ENCODE measurements at places on chromosomes 5 and 9.

DNA sequence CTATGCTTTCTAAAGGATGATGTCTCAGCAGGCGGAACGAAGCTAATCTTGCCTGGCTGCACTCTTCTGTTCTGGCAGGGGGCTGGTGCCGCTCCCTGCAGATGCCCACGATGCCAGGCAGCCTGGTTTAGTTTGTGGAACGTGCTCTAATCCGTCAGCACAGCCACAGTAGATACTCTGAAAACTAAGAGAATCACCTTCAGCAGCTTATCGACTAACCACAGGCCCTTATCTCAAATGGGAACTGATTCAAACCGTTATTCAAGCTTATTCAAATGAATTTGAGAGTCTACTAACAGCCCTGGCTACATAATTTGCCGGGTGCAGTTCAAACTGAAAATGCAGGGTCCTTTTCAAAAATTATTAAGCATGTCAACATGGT is 246.6 kb upstream of the ANKRD55 start:
- DNase-seq, result no peak

DNA sequence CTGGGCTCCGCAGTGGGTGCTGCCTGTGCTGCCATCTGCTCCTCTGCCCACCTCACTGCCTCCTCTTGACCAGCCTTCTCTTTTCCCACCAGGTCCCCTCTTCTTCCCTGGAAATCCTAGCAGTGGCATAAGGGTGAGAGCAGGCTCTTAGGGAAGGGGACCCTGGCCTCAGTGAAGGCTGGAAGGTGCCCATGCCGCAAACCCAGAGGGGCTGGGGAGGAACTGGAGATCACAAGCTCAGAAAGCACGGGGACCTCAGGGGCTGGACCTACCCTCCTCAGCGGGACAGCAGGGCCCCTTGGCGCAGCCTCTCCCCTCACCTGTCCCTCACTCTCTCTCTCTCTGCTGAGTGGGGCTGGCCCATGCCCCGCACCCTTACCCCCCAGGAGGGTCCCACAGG is 144.4 kb upstream of the IRX2 start:
- no peak for DNase-seq

GRCh38 chr9:132994410-132995120 is 16.1 kb downstream of the GFI1B start:
- DNase-seq, result peak; percentile 20

DNA sequence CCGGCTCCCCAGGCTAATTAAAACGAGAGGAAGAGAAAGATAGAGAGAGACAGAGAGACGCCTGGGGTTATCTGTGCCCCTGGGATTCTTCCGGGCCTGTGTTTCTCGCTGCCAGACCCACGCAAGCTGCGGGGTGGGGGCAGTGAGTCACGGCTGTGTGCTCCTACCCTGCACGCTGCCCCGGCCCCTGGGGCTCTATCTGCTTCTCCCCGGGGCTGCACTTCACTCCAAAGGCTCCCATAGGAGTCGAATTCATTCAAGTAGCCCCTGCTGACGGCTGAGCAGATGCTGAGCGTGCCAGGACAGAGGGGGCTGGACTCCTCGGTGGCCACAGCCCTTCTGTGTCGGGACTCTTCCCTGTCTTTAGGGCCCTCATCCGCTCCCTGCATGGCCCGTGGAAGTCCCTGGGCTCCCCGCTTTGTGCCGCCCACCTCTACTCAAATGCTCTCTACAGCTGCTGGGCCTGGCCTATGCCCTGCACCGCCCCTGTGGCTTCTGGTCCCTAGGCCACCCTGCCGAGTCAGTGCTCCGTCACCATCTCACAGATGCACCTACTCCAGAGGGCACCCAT is 22.8 kb downstream of the SARDH start:
- DNase-seq, result peak; percentile 54

GRCh38 chr5:146219243-146219642 is 15.8 kb downstream of the RBM27 start:
- no peak for DNase-seq

DNA sequence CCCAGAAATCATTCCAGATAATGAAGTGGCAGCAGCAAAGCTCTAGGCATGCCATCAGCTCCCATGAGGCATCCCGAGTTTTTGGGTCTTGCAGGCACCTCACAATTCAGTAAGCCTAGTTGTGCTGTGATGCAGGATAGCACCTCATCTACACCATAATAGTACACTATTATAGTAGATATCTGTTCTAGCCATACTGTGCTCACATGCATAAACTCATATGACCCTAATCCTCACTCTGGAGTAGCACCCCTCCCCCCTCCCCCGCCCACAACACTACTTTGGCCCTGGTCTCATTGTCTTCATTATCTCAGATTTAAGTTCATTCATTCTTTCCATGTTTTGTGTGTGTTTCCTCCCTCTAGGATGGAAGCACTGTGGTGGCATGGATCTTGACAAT is 102.5 kb upstream of the PITX1 start:
- DNase-seq, result no peak

GRCh38 chr5:156121234-156121633 is 205.7 kb upstream of the SGCD start:
- DNase-seq, result peak; percentile 41

DNA sequence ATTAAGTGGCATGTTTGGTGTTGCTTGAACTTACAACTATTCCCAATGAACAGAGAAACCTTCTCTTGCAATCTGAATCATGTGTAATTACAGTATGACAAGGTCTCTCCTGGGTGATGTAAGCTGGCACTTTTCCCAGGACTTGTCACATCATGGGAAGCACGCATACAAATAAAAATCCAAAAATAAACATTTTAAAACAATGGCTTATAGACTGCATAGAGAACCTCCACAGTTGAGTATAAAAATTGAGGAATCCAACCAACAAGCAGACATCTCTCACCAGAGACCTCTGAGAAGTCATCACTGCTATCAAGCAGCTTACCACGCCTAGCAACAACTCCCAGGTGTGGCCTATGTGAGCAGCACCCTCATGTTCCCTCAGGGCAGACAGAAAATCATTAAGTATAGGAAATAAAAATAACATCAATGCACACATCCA is 3.9 kb downstream of the MLLT3 start:
- peak; percentile 51 for DNase-seq

DNA sequence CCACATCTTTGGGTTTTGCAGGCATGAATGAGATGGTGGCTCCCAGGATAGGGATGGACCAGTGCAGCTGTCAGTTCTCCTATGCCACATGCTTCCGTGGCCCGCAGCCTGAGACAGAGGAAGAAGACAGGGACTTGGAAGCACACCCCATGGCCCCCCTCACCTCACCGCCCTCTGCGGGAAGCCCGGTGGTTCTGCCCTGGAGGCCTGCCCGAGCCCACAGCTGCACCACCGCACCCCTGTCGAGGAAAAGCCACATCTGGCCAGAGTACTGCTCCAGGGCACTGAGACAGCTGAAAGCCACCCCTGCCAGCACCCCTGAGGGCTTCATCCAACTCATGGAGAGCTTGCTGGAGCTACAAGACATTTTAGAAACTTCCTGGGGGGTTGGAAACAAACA is 7.6 kb upstream of the TRMT10B start:
- no peak for DNase-seq

DNA sequence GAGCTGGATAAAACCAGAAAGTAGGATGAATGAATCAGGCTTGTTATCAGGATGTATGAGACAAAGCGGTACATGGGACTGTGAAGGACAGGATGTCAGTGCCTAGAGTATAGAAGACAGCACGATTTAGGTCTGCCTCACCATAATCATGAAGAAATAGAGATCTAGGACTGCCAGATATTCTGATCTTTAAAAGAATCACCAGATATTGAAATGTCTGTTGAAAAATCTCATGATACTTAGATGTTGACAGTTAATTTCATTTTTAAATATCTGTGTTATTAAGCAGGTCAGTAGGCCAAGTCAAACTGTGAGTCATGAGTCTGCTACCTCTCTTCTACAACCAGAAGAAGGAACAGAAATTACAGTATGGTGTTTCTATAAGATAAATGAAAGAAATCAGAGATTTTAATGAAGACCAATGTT is 65.0 kb downstream of the ST8SIA4 start:
- DNase-seq, result no peak

- DNase-seq, result no peak
Measured at GRCh38 chr9:135228345-135228982, 141.0 kb downstream of the OLFM1 start.

DNA sequence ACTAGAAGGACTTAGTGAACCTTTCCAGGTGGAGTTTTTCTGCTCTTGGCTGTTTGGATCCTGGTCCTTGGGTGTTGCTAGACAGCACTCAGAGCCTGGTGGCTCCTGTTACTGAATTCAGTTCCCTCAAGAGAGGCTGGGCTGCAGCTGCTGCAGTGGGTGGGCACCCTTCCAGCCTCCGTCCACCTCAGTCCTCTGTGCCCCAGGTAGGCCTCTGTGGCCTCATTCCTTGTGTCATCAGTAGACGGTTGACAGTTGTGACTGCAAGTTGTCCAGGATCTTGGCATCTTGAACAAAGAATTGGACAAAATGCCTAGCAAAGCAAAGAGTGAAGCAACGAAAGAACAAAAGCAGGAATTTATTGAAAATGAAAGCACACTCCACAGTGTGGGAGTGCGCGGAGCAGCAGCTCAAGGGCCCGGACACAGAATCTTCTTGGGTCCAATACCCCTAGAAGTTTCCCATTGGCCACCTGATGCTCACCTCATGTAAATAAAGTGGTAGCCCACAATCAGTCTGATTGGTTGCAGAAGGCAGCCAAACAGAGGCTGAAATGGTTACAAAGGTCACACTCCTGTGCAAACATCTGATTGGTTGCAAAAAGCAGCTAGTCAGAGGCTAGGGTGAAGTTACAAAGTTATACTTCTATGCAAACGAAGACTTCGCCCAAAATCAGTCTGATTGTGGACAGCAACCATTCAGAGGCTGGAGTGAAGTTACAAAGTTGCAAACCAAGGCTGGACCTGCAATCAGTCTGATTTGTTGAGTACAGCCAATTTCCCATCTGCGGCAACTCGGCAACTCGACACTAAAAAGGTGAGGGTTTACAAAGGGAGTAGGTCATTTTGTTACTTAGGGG is 40.1 kb downstream of the F2R start:
- no peak for DNase-seq

All from fibroblast of skin of scalp (primary cell).